ENCODE measurements at places on chromosomes 11 and 22.

GRCh38 chr11:77470504-77470903 is 3.4 kb downstream of the PAK1 start:
- no peak for ATAC-seq

DNA sequence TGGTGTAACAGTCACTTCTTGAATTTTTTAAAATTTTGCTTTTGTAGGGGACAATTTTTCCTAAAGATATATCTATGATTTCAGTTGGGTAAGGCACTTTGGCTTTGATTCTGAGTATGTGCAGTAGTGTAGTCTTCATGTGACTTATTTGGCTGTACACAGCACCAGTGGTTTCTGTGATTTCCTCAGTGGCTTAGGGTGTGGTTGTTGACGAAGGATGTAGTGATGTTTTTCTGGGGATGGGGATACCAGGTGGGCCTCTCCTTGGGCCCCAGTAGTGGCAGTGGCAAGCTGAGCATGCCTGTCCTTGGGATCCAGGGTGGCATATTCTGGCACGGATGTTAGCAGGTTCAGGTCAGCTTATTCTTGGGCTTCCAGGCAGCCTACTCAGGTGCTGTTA is 364.9 kb upstream of the CADM1 start:
- no peak for ATAC-seq

DNA sequence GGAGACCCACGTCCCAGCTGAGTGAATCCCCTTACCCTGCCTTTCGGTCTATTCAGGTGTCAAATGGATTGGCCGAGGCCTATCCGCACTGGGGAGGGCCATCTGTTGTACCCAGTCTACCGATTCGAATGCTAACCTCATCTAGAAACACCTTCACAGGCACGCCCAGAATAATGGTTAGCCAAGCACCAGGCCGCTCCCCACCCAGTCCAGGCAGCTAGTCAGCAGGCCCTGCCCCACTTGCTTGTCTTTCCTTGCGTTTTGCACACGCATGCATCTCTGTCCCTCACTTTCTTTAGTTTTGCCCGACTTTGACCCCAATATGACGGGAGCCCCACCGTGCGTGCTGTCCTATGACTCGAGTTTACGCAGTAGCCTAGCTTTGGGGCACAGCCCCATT is 31.7 kb downstream of the PARVB start:
- ATAC-seq, result no peak

DNA sequence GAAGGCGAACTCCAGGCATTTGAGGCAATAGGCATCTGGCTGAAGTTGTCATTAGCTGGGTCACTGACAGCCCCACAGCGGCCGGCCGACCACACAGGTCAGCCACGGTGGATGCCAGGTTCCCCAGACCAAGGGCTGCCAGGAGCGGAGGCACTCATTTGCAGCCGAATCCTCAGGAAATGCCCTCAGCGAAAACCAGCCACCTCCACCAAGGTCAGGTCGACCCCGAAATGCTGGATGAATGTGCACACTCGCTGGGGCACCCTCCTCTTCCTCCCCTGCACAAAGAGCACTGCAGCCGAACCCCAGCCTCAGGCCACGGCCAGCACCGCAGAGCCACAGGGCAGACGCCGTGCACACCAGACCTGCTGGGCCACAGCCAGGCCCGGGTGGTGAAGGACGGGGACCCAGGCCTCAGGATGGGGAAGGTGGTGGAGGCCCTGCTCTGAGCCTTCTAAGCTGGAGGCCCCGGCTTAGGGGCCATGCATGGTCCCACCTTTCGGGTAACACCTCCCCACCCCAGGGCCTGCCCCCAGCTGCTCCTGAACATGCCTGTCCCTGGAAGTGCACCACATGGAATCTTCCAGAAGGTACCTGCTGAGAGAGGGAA is 206.0 kb downstream of the BRD1 start:
- ATAC-seq, result no peak

GRCh38 chr11:64100360-64100759 is 64.6 kb downstream of the FLRT1 start:
- no peak for ATAC-seq
